ENCODE measurements at places on chromosomes 5 and 9. TPM values are rescaled to one million over a fixed set of nuclear protein-coding genes. Genes with fewer than 3 reads are reported as not detected.

Gene FAM170A
- total RNA-seq, result not detected

Gene TLN1
- total RNA-seq, result 566 TPM

Gene SET
- total RNA-seq, result 283 TPM

Gene ELOVL7
- total RNA-seq, result not detected

Gene SWI5
- total RNA-seq, result 32.8 TPM

- DNase-seq, result no peak
Measured at GRCh38 chr5:82031220-82032119, 59.6 kb downstream of the ATG10 start.

DNA sequence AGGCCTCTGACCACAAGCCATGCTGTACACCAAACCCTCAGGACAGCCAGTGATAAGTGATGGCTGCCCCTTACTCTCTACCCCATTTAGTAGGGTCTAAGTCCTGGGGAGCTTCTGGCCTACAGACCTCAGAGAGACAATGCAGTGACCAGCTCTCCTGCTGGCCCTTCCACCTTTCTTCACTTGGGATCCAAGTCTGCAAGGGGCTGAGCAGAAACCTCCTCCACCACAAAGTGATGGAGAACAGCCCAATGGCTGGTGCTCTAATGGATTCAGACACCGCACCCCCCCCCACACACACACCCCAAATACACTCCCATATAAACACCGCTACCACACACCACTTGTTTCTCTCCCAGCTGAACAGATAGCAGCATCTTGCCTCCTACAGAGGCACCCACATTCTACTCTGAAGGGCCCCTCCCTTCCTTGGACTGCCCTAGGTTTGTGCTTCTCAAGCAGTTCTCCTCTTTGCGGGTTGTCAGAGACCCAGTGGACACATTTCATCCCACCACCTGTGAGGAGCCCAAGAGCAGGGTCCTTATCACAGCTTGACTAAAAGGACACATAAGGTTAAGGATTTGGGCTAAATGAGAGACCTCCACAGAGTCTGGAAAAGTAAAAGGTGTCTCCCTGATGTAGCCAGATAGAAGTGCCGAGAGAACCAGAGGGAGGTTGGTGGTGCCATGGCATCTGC, 1.3 kb upstream of the PDLIM4 start:
- no peak for DNase-seq

DNA sequence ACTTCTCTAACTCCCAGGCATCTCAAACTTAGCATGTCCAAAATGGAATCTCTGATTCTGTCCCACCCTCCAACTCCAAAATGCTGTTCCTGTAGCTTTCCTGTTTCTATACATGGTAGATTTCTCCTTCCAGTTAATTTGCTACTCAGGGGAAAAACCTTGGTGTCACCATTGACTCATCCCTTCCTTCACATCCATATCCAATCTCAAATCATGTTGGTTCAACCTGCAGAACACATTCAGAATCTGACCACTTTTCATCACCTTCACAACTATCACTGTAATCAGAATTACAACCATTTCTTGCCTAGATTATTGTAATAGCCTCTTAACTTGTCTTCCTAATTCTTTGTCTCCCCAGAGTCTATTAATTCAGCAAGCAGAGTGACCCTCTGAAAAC, 10.8 kb downstream of the RIOK2 start:
- peak; percentile 14 for DNase-seq

DNA sequence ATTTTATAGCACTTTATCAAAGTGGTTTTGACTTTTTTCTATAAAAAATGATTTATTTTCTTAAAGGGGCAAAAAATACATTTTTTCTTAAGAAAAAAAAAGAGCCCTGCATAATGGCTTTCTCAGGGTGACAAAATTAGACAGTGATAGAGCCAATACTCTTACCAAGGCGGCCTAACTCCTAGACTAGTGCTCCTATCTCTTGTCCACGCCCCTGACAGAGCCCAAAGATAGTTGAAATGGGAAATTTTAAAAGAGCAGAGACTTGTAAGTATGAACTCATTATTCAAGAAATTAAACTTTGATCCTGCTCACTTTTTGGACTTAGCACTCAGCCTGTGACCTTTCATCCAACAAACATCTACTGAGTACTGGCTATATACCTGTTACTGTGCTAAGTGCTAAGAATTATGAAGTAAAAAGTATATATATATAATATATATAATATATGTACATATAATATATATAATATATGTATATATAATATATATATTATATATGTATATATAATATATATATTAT, 1.2 kb downstream of the INVS start:
- no peak for DNase-seq

DNA sequence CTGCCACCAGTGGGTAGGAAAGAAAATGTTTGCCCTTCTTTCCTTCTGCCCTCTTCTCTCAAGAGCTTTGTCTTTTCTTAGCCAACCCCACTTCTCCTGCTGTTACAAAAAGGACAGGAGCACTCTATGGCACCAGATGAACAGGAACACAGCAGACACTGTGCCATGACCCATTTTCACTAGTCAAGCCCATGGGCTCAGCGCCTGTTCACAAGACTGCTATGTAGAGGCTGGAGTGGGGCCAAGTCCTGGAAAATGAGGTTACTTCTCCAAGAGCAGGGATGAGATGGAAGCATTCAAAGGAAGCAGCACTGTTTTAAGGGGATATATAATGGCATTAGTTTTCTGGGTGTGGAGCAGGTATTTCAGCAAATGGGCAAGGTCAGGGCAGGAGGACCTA, 46.8 kb upstream of the GRAMD2B start:
- DNase-seq, result no peak

DNA sequence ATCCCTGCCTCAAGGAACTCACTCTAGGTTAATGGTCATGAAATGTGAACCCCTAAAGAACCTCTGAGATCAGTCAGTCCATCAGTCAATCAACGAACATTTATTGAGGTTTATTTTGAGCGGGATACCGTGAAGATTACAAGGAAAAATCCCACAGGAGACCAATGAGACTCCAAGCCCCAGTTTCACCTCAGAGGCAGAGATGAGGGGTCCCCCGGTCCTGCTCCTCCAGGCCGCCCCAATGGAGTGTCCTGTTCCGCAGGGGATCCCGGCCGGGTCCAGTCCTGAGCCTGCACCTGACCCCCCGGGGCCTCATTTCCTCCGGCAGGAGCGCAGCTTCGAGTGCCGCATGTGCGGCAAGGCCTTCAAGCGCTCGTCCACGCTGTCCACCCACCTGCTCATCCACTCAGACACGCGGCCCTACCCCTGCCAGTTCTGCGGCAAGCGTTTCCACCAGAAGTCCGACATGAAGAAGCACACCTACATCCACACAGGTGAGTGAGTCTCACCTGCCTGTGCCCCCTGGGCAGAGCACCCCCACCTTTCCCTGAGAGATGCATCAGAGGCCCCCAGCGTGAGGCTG, 11.0 kb downstream of the GFI1B start:
- no peak for DNase-seq

- peak; percentile 54 for DNase-seq
Measured at GRCh38 chr5:173890195-173890991, 2.2 kb downstream of the CPEB4 start.

GRCh38 chr9:93531374-93531773, 45.0 kb upstream of the PHF2 start:
- peak; percentile 20 for DNase-seq

GRCh38 chr9:19161257-19162025, 34.1 kb upstream of the PLIN2 start:
- peak; percentile 95 for DNase-seq

DNA sequence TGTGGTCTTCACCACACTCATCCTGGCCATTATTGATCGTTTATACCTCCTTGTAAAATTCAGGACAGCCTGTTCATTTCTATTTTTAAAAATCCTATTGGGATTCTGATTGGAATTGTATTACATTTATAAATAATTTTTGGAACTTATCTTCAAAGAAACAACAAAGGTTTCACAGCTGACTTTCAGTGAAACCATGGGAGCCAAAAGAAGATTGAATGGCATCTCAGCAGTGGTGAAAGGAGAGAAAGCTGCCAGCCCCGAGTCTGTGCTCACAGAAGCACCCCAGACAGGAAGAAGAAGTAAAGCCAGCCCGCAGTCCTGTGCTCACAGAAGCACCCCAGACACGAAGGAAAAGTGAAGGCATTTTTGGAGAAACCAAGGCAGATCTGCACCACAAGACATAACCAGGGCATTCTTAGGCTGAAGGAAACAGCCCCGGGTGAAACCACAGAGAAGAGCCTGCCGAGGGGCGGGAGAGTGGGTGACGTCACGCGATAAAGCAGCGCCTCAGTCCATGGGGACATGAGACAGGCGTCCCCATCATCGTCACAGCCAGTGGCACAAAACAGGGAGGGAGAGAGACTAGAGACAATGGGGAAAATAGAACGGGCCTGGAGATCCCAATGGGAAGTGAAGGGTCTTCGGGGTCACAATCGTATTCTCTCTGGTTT, 42.5 kb upstream of the SLC9A3 start:
- DNase-seq, result no peak

GRCh38 chr5:37886242-37886905, 46.5 kb upstream of the GDNF start:
- no peak for DNase-seq

- DNase-seq, result no peak
Measured at GRCh38 chr5:173392-174290, 17.7 kb upstream of the LRRC14B start.

DNA sequence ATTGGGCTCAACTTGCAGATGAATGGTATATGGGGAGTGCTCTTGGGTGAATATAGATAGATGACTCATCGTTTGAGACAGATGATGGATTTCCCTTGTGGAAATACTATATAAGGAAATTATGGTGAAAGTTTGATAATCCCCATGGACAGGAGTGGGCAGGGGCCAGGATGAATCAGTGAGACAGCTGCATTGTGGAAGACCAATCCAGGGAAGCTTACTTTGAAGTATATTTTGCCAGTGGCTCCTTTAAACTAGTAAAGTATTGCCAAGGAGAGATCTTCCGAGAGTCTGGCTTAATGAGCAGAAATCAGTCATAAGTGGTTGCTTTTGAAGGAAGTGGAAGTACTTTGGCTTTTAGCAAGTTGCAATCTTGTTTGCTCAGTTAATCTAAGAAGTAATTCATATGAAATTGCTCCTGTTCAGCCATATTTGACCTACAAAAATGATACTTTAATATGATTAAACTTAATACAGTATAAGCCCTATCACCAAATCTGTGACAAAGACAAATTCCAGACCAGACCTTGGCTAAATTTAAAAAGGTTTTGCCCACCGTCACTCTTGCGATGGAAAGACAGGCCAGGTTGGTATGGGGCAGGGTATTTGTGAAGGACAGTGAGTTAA, 9.3 kb upstream of the TNC start:
- no peak for DNase-seq

- no peak for DNase-seq
Measured at GRCh38 chr9:88932766-88933165, 58.5 kb upstream of the S1PR3 start.

DNA sequence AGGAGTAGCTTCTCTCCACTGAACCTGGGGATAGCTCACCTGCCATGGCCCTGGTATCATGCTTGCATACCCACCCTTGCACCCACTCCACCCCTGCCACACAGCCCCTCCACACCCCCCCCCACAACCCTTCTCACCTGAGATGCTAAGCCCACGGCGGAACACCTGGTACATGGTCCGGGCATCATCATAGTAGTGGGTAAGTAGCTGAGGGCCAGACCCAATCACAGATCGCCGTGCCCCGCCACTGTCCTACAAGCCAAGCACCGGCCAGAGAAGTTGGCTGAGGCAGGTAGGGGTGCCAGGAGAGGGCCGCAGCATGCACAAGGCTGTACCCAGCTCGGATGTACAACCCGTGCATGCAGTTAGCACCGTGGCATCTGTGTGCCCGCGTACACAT, 20.7 kb downstream of the ACSL6 start:
- no peak for DNase-seq

DNA sequence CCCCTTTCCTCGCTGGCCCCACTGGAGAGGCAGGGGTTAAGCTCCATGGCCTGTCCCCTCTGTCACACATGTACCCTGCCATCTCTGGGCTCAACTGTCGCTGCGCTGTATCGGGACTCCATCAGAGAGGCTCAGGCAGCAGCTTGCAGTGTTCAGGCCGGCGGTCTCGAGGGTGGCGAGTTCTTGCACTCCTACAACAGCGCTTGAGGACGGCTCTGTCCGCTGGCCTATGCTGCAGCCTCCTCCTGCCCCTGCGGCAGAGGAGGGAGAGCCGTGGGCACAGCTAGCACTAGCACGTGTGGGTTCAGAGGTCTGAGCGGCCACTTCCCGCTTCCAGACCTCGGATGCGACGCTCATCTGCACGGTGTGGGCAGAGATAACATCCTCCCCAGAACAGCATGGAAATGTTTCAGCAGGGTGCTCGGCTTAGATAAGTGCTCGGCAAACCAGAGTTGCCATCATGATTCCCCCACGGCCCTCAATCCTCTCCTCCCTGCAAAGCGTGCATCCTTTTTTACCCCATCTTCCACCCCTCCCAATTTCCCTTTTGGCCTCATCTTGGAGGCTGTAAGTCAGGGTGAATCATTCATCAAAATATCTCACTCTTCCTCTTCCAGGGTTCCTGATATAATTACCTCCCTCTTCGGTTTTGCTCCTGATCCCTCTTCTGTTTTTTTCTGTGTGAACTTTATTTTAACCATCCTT, 41.9 kb upstream of the FUBP3 start:
- peak; percentile 37 for DNase-seq

DNA sequence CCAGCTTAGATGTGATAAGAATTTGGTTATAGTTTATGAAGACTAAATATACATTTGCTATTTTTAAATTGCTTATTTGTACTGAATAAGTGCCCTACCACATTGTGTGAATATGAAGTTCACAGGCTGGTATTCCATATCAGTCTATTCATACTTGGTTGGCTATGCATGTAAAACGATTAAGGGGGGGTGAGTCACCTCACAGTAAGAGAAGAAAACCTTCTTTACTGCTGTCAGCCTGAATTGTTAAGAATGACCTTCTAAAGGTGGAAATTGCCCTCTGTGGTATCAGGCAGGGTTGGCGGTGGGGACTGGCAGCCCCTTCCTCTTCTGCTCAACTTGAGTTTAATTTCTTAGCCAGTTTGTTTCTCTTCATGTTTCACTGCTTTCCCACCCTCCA, 127.0 kb upstream of the RPS23 start:
- peak; percentile 88 for DNase-seq

DNA sequence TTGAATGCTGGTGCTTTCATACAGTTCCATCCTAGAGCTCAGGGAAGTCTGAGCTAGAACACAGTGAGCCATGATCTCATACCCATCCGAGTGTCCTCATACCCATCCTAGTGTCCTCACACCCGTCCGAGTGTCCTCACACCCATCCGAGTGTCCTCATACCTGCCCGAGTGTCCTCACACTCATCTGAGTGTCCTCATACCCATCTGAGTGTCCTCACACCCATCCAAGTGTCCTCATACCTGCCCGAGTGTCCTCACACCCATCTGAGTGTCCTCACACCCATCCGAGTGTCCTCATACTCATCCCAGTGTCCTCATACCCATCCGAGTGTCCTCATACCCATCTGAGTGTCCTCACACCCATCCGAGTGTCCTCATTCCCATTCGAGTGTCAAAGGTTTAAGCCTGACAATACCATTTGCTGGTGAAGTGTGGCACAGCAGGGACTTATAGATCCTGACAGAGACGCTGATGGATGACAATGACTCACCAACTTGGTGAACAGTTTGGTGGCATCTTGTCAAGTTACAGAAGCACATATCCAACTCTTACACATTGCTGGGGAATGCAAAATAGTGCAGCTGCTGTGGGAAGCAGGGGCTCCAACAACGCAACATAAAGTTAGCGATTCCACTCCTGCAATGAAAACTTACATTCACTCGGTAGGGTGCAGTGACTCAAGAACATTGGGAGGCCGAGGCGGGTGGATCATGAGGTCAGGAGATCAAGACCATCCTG, 77.0 kb upstream of the COL5A1 start:
- DNase-seq, result peak; percentile 94

Measured in GM23248 (cell line).